ENCODE measurements at places on chromosomes 4 and X. TPM values are rescaled to one million over a fixed set of nuclear protein-coding genes. Genes with fewer than 3 reads are reported as not detected.

ZNF280C gene
- 5.4 TPM for total RNA-seq

MMRN1 gene
- total RNA-seq, result not detected

PABPC1L2B gene
- not detected for total RNA-seq

SPANXB1 gene
- not detected for total RNA-seq

TIMM17B gene
- 53.4 TPM for total RNA-seq

AVPR2 gene
- not detected for total RNA-seq

REPS2 gene
- total RNA-seq, result 0.84 TPM

RAB39B gene
- 0.07 TPM for total RNA-seq

IBSP gene
- not detected for total RNA-seq

TASL gene
- not detected for total RNA-seq

TMPRSS11B gene
- total RNA-seq, result not detected

CCNA2 gene
- total RNA-seq, result 160 TPM

VSIG4 gene
- total RNA-seq, result not detected

AFP gene
- total RNA-seq, result 4,406 TPM

GLOD5 gene
- 0.93 TPM for total RNA-seq

NPY2R gene
- total RNA-seq, result not detected

ZNF711 gene
- 3.8 TPM for total RNA-seq

SLC2A9 gene
- total RNA-seq, result 19.9 TPM

GPR173 gene
- total RNA-seq, result not detected

TLR1 gene
- 0.11 TPM for total RNA-seq

COX7B2 gene
- not detected for total RNA-seq
